AG08395 (cell line): ENCODE measurements at places on chromosomes 13 and 19.

DNA sequence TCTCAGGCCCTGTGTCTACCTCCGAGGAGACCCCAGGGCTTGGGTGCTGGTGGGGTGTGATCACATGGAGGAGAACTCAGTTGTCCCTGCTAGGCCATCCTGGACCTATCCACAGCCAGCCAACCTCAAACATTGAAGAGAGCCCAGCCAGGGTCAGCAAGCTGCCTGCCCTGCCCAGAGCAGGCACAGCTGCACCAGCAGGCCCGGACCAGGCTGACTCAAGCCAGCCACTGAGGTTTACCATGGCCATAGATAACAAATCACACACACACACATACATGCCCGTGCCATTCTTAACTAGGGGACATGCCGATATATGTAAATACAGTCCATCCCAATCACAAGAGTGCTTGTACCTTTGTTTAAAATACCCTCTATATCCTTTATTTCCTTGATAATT, 8.1 kb downstream of the ARHGEF7 start:
- no peak for DNase-seq

GRCh38 chr19:14248578-14249011, 42.6 kb upstream of the ADGRL1 start:
- DNase-seq, result no peak

- no peak for DNase-seq
These were observed 5.3 kb downstream of the ZNF296 start for GRCh38 chr19:45070861-45071544.

GRCh38 chr13:52925775-52926285, 77.4 kb upstream of the PCDH8 start:
- no peak for DNase-seq

- no peak for DNase-seq
These were observed 1.1 kb downstream of the KCTD4 start for GRCh38 chr13:45199711-45200110.

GRCh38 chr19:19067276-19068072, 3.7 kb downstream of the SLC25A42 start:
- peak; percentile 48 for DNase-seq

GRCh38 chr13:46295491-46296114, 83.9 kb downstream of the LRRC63 start:
- DNase-seq, result no peak
